NCI-H226 (cell line): ENCODE measurements at places on chromosomes 7 and 10.
A peak's percentile ranks its signal among the peaks of the same experiment; 100 is the strongest.

- no peak for DNase-seq
Measured at GRCh38 chr7:41571573-41571972, 131.3 kb downstream of the INHBA start.

DNA sequence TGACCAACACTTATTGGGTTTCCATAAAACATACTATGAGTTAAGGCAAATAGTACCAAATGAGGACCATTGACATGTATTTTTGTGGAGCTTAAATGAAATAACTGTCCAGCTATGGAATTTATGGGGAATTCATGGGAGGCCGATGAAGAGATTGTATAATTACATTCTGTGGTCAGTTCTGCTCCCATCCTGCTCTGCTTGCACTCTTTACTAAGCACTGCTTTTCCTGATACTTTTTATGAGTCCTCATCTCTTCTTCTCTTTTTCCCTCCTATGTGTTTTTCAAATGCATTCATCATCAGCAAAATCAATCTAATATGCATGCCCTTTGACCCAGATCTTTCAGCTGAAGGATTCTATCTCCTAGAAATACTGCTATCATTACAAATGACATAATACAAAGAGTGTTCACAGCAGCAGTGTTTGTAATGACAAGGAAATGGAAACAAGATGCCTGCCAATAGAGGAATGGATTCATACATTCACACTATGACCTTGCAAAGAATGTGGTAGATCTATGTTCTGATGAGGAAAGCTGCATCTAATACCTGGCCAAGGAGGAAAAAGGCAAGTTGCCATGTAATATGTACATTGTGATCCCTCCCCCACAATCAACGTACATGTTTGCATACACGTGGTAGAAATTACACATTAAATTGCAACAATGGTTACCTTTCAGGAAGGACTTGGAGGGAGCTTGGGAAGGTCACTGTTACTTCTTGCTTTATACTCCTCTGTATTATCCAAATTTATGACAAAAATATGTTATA, 73.9 kb downstream of the PCGF5 start:
- DNase-seq: no peak

DNA sequence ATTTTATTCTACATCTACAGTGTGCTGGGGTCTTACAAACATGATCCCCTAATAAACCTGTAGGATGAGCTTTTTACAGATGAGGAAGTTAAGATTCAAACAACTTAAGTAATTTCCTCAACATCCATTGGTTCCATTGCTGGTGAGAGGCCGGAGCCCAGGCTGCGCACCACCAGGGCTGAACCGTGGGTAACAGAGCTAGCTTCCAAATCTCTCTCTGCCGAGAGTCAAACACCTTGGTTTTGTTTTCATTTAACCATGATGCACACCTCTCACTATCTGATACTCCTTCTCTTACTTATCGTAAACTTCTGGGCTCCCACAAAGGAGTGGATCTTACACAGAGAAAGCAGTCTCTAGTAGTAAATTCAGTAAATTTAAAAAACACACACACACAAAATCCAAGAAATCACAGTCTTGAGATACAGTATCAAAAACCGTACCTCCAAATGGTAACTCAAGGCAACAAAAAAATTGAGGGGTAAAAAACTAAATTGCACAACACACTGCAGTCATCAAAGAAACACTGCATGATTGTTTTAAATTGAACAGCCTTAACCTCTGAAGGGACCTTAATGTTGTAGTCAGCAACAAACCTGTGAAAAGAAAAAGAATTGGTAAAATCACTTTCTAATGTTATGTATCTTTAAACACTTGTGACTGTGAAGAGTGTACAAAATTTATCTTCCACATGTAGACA, 20.5 kb downstream of the SGMS1 start:
- DNase-seq: no peak

DNA sequence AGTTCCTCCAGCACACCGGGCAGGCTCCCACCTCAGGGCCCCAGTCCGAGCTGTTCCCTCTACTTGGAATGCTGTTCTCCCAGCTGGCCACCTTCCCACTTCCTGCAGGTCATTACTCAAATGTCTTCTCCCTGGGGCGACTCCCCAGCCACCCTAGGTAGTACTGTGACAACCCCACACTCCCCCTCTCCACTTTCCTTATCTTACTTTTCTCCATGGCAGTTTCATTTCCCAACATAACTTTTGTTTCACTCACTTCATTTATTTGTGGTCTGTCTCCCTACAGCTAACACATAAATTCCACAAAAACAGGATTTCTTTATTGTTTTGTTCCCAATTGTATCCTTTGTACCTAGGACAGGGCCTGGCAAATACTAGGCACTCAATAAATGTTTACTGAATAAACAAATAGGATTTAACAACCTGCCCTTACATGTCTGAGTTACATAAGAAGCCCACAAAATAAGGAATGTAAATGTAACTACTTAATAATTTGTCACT, 76.5 kb downstream of the JAZF1 start:
- peak; percentile 69 for DNase-seq

DNA sequence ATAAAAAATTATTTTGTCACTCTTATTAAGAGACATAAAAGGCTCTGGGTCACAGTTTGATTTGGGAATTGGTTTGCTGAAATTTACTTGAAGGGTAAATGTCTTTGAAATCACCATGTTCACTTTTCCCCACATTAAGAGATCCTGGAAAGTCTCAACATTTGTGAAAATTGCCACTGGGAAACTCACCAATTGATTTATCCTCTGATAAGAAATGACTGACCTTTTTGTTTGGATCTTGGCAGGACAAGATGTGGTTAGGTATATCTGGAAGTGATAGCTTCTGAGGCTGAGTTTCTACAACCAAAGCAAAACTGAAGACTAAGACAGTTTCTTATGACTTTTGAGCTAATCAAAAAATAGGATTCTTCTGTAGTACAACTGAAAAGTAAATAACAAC, 107.1 kb upstream of the TMEM106B start:
- no peak for DNase-seq

DNA sequence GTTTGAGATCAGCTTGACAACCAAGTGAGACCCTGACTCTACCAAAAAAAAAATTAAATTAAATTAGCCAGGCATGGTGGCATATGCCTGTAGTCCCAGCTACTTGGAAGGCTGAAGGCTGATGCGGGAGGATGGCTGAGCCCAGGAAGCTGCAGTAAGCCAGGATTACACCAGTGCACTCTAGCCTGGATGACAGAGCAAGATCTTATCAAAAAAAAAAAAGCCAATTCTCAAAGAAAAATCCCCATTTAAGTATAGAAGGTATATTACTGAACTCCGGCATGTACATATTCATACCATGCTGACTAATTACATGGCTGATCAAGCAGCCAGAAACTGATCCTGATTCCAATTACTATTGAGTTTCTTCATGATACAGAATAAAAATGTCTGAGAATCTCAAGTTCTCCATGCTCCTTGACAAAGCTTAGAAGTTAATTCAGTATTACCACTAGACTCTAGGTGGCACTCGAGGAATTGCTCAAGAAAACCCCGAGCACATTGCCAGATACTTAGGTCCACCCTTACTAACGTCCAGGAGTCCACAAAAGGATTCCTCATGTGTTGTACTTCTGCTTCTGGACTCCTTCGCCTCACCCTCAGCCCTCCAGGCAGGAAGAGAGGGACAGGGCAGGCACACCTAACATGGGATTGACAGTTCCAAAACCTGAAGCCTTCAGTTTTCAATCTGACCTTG, 148.9 kb downstream of the PARD3 start:
- DNase-seq: peak; percentile 83

GRCh38 chr10:15588151-15588550, 131.6 kb downstream of the ITGA8 start:
- no peak for DNase-seq

- no peak for DNase-seq
Measured at GRCh38 chr10:64159910-64160872, 639.0 kb downstream of the REEP3 start.

DNA sequence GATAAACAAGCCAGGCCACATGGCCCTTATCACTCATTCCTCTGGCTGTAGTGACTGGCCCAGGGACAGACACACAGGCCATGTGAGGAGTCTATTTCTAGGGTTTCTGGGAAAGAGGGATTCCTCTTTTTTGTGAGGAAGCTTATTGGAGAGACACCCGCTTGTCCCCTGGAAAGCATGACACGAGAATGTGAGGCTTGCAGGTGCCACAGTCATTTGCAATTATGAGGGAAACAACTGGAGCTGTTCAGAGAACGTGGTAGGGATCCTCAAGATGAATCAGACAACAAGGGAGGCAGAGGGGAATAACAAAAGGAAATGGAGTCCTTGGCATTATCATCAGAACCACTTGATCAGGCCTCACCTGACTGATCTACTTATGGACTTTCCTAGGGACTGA, 64.5 kb downstream of the ADCYAP1R1 start:
- no peak for DNase-seq

- DNase-seq: no peak
Measured at GRCh38 chr10:119318411-119319160, 111.2 kb downstream of the GRK5 start.

DNA sequence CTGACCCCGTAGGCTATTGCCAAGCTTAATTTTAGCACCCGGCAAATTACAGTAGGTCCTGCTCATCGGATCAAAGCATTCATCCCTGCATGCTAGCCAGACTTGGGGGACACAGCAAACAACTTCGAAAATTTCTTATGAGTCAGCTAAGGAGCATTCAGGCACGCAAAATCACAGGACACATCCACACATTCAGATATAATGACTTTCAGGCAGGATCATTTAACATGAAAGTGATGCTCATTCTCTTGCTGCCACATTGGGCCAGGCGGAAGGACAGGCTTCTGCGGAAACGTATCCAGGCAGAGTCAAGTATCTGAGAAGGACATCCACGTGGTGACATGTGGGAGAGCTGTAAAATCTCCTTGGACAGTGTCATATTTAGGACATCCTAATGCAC, 474.0 kb upstream of the NRP1 start:
- no peak for DNase-seq

- no peak for DNase-seq
Measured at GRCh38 chr10:69223028-69223342, 2.9 kb downstream of the HKDC1 start.

DNA sequence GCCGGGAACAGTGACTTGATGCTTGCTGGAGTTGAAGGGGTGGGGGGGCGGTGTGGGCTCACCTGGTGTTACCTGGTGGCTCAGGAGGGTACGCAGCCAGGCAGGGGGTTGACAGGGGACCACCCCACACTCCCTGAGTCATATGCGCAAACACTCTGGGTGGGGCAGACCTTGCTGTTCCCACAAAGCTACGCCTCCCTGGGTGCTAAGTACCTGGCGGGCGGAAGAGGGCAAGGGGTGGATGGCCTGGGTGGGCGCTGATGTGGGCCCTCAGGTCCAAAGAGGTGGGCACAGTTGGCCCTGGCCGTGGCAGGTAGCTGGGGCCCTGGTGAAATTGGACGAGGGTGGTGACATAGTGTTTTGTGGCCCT, 13.9 kb downstream of the STX1A start:
- DNase-seq: no peak

DNA sequence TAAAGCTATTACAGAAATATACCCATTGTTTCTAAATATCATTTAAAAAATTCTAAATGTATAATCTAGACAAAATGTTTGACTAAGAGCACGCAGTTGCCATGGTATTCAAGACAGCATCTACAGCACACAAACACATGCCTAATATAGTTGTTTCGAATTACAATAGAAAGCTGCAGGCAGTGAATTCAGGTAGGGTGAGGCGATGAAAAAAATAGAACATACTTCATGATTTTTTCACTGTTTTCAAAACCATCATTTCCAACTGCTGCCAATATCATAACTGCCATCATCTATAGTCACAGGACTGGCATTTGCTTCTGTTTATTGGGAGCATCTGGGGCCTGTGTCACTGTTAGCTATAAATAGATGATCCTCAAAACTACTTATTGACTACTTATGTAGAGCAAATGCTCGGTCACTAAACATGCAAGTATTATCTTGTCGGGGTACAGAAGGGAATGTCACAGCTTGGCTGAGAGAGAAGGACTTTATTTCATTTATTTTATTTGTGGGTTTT, 34.4 kb upstream of the OTUD1 start:
- DNase-seq: no peak

GRCh38 chr10:1414893-1415292, 322.4 kb downstream of the ADARB2 start:
- no peak for DNase-seq

- DNase-seq: no peak
Measured at GRCh38 chr10:111207500-111207899, 130.7 kb downstream of the ADRA2A start.

DNA sequence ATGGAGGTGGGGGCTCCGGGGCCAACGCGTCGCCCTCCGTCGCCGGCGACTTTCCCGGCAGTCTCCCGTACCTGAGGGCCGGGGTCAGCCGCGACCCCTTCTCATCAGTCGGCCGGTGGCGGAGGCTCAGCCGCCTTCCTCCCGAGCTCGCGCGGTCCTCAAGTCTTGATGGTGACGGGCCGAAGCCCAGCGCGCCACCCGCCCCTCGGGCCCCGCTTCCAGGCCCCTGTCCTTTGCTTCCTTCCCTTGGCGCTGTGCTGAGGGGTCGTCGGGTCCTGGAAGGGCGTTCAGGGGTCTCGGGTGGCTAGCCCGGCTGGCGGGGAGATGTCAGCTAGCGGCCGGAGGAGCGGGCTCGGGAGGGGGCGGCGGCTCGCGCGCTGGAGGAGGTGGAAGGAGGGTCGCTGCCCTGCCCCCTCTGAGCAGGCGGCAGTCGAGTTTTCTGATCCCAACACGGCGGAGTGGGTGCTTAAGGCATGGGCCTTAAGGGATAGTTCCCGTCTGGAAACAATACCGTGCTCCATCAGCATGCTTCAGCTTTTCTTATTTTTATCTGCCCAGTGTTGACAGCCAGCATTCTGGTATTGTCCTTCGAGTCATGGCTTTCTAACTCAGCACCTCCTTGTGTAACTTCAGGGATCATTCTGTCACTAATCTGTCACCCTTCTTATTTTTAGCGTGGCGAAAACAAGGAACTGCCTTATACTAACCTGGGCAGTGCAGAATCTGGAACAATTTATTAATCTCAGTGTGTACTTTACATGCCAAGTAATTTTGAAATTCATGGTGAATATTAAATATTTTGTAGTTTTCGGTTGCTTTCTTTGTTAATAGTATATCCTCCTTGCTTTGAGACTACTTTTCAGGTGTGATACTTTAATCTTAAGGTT, 748 bp downstream of the PHTF2 start:
- DNase-seq: no peak

GRCh38 chr7:50653126-50653864, 88.1 kb upstream of the DDC start:
- no peak for DNase-seq

- no peak for DNase-seq
Measured at GRCh38 chr7:70733090-70733489, 398.9 kb upstream of the GALNT17 start.

GRCh38 chr10:77873536-77874380, 52.8 kb downstream of the DLG5 start:
- DNase-seq: peak; percentile 79
